ENCODE measurements at places on chromosomes 11 and 22. TPM values are rescaled to one million over a fixed set of nuclear protein-coding genes. Genes with fewer than 3 reads are reported as not detected.

Gene TRIM49
- polyA plus RNA-seq: not detected

DNA sequence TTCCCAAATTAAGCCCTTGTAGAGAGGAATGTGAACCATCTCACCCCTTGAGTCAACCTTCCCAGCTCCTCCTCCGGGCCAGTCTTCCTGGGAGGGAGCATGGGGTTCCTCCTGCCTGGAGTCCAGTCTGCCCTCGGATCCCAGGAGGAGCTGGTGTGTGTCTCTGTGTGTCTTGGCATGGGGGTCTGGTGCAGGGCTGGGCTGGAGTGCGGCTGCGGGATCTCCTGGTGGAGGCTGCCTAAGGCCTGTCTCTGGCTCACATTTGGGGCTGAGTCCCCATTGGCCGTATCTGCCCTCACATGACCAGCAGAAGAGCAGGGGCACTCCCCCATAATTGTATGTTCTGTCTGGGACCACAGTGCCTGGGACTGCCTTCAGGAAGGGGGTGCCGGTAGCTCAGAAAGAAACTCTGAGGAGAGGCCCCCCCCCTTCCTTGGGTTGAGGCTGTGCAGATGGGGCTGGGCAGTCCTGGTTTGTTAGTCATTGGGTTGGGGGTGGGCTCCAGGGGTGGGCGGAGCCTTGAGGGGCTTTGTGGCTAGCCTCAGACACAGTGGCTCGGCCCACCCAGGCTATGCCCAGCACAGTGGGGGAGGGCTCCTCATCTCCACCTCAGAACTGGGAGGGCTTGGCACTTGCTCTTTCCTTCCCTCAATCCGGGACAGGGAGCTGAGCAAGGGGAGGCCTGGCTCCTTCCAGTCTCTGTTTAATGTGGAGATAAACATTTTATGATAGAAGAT is 2.9 kb downstream of the C1QTNF5 start:
- DNase-seq: no peak

GRCh38 chr11:42239188-42239587 is 779.7 kb upstream of the LRRC4C start:
- DNase-seq: no peak

DNA sequence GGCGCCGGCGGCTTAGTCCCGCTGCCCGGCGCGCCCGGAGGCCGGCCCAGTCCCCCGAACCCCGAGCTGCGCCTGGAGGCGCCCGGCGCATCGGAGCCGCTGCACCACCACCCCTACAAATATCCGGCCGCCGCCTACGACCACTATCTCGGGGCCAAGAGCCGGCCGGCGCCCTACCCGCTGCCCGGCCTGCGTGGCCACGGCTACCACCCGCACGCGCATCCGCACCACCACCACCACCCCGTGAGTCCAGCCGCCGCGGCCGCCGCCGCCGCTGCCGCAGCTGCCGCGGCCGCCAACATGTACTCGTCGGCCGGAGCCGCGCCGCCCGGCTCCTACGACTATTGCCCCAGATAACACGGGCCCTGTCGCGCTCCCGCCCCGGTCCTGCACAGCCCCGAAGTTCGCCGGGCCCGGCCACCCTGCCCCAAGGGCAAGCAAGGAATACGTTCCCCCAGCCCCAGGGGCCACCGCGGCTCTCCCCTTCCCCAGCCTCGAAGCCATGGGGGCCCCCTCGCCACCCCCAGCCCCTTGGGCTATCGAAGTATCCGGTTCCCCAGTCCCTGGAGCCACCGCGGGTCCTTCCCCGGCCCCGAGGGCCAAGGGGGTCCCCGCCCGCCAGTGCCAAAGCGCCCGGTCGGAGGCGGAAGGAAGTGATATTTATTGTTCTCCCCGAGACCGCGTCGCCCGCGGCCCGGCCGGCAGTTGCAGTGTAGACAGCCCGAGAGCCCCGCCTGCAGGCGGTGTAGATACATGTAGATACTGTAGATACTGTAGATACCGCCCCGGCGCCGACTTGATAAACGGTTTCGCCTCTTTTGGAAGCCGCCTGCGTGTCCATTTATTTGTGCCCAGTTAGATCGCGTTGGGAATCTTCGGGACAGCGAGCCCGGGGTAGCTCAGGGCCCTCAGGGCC is 6.2 kb downstream of the TBX1 start:
- DNase-seq: no peak
